ENCODE measurements at places on chromosomes 16 and 17.

GRCh38 chr16:4517812-4518680, 20.5 kb downstream of the CDIP1 start:
- DNase-seq: no peak

DNA sequence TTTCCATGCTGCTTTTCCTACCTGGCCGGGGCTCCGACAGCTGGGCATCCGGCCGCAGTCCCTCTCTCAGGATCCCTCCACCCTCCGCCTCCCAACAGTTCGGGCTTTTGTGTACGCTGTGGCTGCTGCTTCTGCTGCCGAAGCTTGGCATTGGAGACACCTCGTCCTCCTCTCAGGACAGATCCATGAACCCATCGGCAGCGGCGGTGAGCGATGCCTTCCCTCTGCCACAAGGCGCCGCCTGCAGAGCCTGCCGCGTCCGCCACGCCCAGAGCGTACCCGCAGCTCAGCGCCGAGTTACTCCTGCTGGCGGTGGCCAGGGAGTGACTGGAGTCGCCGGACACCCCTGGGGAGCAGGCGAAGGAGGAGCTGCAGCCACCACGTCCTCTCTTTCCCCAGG, 2032.8 kb downstream of the TP53TG3F start:
- DNase-seq: no peak

GRCh38 chr16:386641-387156, 4.9 kb upstream of the PGAP6 start:
- no peak for DNase-seq

DNA sequence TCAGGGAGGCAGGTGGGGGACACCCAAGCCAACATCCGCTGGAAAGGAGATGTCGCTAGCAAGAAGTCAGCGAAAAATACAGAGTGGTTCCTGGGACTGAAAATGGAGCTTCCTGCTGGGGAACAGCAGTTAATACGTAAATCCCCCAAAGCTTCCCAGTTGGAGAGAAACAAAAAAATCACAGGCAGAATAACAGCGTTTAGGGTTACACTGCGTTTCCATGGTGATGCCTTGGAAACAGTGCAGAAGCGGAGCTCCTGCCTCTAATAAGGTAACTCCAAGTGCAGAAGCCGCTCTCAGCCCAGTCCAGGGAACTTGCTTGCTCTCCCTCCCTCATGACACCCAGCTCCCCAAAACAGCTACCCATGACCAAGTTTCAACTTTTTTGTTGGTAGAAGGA, 73.4 kb downstream of the PLD6 start:
- DNase-seq: no peak

DNA sequence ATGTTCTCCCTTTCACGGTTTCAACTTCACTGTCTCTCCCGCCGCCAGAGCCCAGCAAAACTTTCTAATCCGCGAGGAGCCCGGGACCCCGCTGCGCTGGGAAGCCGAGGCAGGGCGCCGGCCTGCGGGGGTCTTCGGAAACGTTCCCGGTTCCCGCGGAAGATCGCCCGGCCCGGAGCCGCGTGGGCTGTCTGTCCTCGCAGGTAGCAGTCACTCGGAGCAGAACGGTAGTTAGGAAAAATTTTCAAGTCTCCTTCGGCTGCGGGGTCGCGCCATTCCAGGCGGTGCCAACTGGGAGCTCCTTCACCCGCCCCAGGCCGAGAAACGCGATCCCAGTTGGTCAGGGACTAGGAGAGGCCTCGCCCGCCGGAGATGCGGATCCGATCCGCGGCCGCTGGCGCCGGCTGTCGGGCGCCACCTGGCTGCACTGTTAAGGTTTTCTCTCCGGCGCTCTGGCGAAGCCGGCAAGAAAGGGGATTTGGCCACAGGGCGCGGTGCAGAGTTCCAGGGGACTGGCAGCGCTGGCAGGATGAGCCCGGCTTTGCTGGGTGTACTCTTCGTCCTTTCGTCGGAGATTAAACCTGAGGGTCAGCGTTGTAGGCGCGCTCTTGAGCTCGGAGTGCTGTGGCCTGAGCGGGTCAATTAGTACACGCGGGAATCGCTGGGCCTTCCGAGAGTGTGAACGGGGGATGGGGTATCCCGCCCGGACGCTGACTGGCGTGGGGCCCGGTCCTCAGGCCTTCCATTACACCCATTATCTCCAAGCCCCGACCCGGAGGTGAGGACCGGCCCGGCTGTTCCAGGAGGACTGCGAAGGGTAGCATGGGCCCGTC, 135.4 kb downstream of the KCNJ12 start:
- peak; percentile 72 for DNase-seq

- no peak for DNase-seq
Observed at GRCh38 chr16:87322833-87323726, 5.9 kb upstream of the C16orf95 start.

GRCh38 chr17:12993631-12994030, 24.2 kb downstream of the ELAC2 start:
- DNase-seq: no peak

DNA sequence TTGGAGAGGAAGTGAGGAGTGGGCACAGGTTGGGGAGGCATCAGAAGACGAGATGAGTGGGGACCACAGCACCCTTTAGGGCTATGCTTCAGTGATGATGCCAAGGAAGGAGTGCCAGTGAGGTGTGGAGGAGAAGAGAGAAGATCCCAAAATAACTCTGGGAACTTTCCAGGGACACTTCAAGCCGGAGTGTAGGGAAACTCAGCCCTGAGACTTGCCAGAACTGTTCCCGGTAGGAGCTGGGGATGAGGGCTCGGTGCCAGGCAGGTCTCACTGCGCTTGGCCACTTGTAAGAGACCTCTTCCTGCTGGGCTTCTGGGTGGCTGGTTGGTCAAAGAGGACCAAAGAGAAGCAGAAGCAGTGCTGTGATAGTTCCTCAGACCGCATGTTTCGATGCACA, 63.6 kb downstream of the SHISA6 start:
- DNase-seq: no peak

GRCh38 chr16:70803319-70803718, 2.4 kb upstream of the VAC14 start:
- no peak for DNase-seq

DNA sequence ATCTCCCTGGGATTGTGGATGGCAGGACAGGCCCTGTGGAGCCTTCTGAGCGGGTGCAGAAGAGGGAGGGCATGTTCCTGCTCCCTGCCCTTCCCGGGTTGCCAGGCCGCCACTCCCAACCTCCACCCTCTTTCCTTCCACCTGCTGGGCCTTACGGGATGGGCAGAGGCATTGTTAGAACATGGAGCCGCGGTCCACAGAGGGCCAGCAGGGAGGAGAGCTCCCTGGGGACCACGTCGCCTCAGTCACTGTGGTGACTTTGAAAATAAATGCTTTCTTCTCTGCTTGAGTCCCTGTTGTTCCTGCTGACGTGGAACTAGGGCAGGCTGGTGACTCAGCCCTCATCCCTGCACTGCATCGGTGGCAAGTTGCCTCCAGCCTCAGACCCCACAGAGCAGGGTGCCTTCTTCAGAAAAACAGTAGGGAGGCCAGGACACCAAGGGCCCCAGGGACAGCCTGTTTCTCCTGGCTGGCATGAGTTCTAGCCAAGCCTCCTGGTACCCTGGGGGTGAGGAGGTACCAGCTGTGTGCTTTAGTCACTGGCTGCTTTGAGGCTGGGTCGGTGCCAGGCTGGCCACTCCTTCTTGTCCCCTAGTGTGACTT, 224.9 kb downstream of the SEC14L1 start:
- no peak for DNase-seq

- no peak for DNase-seq
Observed at GRCh38 chr17:65696739-65697394, 135.4 kb upstream of the AXIN2 start.

DNA sequence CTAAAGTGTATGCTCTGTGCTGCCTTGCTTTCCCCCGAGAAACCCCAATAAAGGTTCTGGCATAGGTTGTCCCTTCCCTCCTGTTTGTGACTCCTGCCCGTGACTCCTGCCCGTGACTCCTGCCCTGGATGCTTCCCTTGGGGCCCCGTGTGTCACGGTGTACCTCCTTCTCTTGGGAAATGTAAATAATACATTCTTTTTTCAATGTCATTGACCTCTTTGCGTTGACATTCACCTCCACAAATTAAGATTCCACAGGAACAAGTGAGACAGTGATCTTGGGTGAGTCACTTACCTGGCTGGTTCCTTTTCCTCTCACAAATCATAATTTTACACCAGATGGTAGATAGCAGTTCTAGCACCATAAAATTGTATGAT, 632 bp downstream of the CCL15 start:
- no peak for DNase-seq

GRCh38 chr16:24723663-24724062, 5.8 kb upstream of the TNRC6A start:
- no peak for DNase-seq

DNA sequence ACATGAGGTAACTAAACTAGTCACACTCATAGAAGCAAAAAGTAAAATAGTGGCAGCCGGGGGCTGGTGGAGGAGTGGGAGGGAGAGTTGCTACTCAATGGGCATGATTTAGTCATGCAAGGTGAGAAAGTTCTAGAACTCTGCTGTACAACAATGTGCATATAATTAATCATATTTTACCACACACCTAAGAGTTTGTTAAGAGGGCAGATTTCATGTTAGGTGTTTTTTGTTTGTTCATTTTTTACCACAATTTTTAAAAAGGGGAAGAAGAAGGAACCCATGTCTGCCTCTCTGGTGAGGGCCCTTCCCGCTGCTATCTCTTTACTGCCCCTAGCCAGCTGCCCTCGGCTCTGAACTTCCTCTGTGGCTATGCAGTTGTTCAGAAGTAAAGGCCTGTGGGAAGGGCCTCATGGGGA, 11.2 kb downstream of the CD300LB start:
- no peak for DNase-seq

GRCh38 chr16:85471469-85472431, 141.4 kb upstream of the GSE1 start:
- DNase-seq: no peak

DNA sequence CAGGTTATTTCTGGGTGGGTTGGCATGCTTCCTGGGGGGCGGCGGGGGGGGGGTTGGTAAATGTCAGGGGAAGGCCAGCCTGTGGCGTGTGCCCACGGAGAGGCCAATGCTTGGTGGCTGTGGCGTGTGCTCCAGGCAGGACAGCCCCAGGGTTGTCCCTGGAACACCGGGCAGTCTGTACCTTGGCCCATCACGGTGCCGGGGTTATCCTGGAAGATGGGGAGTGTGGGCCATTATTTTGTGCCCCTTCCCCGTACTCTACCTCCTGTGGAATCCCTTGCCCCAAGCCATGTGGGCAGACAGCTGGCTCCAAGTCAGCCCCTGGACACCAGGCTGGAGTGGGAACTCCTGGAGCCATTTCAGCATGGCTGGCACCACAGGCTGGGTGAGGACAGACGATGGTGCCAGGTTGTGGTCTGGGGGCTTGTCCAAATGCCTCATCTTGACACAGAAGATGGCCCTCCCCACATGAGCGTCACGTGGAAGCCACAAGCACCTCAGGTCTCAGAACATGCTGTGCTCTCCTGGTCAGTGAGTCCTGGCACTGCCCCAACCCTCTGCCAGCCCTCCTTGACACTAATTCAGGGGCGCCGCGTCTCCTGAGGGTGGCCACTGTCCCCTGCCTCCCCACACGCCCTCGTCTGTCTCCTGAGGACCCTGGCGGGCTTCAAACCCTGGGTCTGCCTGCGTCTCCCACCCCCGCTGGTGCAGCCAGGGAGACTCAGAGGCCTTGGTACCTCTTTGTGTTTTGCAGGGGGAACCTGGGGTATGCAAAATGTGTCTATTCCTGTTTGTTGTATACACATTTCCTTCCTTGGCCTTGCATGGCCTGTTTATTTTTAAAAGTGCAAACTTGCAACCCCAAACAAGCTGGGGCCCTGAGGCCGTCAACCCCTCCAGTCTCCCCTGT, 4.3 kb downstream of the SLC16A3 start:
- DNase-seq: no peak

- DNase-seq: no peak
Observed at GRCh38 chr16:74466872-74467271, 45.6 kb upstream of the CLEC18B start.

DNA sequence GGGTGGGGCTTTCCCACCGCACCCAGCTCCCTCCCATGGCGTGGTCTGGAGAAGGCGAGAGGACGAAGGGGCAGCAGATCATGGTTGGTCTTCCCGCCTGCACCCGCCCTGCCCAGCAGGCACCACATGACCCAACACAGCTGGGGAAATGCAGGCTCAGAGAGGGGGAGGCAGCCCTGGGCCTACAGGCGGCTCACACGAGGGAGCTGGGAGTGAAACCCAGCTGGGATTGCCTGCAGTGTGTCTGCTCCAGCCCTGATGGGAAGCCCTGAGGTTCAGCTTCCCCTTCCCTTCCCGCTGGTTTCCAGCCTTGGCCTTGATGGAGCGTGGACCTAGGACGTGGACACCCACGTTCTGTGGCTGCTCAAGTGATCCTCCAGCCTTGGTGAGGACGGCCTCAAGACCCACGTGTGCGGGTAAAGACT, 20.0 kb upstream of the PABPN1L start:
- DNase-seq: no peak

- peak; percentile 97 for DNase-seq
Observed at GRCh38 chr17:82716203-82717010, at the start of gene FN3KRP. FN3KRP (plus strand) TSS chr17:82716706; CDS start chr17:82716756, 50 bp downstream.

- DNase-seq: no peak
Observed at GRCh38 chr17:40372031-40372430, 7.5 kb upstream of the GJD3 start.

DNA sequence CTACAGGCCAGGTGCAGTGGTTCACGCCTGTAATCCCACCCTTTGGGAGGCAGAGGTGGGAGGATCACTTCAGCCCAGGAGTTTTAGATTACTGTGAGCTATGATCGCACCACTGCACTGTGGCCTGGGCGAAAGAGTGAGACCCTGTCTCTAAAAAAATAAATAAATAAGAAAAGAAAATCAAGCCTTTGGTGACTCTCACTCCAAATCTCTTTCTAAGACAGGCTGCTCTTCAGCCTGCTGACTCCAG, 976 bp downstream of the ABCC3 start:
- no peak for DNase-seq

GRCh38 chr16:89988951-89989350, 30.3 kb downstream of the DBNDD1 start:
- DNase-seq: no peak

- DNase-seq: no peak
Observed at GRCh38 chr16:56732366-56732765, 2.4 kb downstream of the NUP93 start.

DNA sequence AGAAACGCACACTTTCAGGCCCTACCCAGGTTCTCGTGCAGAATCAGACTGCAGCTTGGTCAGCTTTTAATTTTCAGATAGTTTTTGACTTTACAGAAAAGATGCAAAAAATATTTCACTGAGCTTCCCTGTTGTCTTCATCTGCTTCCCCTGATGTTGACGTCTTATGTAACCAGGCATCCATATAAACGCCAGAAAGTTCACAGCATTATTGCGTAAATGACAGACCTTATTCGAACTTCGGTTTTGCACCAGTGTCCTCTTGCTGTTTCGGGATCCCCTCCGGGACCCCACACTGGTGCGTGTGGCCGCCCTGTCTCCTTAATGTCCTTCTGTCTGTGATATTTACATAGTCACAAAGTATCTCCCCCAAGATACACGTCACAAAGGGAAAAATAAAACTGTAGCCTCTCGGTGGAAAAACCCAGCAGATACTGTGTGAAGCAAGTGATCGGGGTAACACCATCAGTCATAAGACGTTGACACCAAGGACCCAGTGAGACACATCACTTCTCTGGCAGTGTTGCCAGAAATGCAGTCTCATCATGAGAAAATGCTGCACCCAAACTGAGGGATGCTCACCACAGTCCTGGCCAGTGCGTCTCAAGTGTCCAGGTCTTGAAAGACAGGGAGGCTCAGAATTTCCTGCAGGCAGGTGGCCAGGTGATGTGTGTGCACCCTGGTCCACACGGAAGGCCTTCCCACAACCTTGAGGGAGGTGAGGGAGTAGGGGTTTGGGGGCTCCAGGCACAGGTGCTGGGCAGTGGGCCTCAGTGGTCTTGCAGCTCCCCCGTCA, 4.3 kb downstream of the BANP start:
- DNase-seq: no peak

Data from stimulated activated CD4-positive, alpha-beta T cell treated with anti-CD3 and anti-CD28 coated beads, Interleukin-4, amount 100 ng/mL, for 1 hour (primary cell).